ENCODE measurements at places on chromosomes 4 and X. TPM values are rescaled to one million over a fixed set of nuclear protein-coding genes. Genes with fewer than 3 reads are reported as not detected.

DNA sequence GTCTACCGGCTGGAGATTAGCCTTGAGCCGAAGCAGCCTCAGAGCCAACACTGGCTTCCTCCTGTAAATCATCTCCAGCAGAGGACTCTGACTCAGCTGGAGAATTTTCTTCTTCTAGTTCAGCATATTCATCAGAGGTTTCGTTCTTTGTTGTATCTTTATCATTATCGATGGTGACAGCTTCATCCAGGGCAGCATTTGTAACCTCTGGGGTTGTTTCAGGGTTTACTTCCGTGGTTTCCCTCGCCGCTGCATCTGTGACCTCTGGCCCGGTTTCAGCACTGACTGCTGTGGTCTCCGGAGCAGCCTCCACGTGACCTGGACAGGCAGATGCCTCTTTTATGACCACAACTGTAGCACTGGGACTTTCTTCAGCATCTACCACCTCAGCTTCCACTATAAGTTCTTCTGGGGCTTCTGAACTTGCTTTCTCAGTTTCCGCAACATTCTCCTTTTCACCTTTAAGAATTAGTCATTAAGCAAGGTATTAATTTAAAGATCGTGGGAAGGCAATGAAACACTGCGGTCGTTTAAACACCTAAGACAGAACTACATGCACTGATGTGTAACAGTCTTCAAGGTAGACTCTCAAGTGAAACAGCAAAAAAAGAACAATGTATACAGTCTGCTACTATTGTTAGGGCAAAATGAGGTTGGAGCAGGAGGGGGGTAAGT, 13.3 kb downstream of the MGARP start:
- peak; percentile 91 for DNase-seq

- no peak for DNase-seq
These were observed 22.8 kb upstream of the SEC24B start for GRCh38 chr4:109410776-109411175.

- no peak for DNase-seq
These were observed 218.5 kb downstream of the PRR32 start for GRCh38 chrX:127038065-127038464.

DNA sequence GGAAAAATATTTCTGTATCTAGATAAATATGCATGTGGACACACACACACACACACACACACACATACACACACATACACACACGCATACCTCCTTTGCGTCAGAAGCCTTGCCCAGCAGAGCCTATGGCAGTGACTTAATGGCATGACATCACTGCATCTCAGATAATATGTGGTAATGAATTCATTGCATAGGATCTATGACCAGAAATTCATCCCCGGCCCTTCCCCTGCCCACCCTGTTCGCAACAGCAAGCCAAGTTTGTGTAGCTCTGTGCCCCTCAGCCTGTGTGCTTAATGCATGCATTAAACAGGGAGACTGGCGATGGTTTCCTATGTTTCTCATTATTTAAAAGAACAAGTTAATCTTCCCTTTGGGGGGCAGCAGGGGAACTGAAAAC, 120.7 kb downstream of the NKX6-1 start:
- no peak for DNase-seq

GRCh38 chrX:120235284-120235683, 15.3 kb upstream of the ZBTB33 start:
- no peak for DNase-seq

- no peak for DNase-seq
These were observed 270.8 kb upstream of the FGF13 start for GRCh38 chrX:138982365-138982764.

DNA sequence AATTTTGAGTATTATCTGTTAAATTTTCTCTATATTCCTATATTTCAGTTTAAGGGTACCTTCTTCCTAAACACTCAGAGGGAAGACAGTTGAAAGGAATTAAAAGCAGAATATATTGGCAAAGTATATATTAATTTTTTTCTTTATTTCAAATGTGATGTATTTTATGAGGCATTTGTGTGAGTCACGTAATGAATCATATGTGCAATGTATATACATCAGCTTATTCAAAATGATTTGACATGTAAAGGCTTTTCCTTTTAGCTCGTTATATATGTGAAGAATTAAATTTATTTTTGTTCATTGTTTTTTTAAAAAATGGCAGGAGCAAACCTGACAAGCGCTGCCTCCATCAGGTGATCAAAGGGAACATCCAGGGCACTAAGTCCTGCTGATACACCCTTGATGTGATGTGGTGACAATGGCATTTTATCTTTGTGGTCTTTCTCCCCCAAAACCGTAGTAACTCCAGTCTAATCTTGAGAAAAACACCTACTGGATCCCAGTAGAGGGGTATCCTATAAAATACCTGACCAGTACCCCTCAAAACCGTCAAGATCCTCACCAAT, 8.9 kb downstream of the WWC2 start:
- no peak for DNase-seq

- no peak for DNase-seq
These were observed 38.6 kb downstream of the TSC22D3 start for GRCh38 chrX:107736781-107737531.

- no peak for DNase-seq
These were observed 19.7 kb upstream of the BTC start for GRCh38 chr4:74814052-74814451.

DNA sequence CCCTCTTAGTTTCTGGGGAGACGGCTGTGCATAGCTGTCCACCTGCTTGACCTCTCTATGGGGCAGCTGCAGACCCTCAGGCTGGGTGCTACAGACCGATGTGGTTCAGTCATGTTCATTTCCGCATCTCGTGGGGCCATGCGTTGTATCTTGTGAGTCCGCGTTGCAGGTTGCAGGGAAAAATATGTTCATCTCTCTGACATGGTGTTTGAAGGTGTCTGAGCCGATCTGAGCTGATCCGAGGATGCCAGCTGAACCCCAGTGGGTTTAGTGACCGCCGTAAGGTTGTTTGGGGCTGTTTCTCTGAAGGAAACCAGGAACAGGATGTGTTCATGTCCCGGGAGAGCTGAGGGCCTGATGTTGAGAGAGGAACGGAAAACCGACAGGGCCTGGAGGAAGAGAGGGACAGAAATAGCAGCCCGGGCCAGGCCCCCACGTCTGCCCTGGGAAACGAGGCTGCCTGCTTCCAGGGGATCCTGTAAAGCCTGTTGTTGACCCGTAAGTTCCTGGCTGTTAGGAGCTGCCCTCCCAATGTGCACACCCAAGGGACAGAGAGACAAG, 9.8 kb upstream of the P2RY8 start:
- DNase-seq, result no peak

DNA sequence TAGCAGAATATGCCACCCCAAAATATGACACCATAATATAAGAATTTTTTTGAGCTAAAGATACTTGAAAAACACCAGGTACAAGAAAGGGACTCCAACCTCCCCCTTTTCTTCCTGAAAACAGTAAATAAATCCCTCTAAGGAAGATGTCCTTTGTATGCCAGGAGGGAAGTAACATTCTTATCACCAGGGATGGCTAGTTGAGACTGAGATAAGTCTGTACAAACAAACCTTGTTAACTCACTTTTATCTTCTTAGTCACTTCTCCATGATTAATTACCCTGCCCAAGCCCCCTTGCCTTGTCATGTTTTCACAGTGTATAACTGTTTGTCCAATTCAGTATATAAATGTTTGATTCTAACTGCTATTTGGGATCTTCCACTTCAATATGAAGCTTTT, 888.0 kb downstream of the PCDH18 start:
- no peak for DNase-seq

- DNase-seq, result no peak
These were observed 44.4 kb downstream of the LRBA start for GRCh38 chr4:150970685-150971151.

GRCh38 chr4:120753854-120754253, 168.7 kb downstream of the PRDM5 start:
- no peak for DNase-seq

GRCh38 chr4:152693871-152694270, 14.1 kb upstream of the TMEM154 start:
- DNase-seq, result no peak

DNA sequence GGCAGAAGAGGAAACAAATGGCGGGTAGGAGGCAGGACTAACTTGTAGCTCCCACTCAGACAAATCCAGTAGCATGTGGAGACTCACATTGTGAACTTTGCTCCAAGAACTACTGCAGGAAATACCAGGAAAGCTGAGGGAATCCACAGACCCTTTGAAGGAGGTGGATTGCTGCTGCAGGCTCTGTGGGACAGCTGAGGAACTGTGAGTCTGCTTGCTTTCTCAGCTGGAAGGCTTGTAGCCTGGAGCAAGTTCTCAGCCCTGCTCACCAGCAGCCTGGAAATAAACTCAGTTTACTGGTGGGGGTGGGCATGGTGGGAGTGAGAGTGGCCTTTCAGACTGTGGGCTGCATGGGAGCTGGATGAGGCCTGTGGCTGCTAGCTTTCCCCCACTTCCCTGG, 16.0 kb downstream of the RTL3 start:
- DNase-seq, result no peak

DNA sequence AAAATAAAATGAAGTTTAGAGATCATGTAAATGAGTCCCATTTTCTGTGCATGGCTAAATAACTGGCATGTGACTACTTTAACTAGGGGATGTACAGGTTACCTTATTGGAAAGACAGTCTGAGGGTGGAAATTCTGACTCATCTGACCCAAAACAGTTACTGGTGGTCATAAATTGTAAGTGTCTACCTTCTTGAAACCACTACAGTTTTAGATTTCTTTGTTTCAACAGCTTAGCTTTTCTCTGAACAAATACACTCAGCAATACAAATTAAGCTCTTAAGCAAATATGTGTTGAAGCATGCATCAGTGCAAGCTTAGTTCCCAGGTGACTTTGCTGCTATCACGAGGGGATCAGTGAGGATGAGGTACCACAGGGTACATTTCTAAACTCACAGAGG, 60.7 kb upstream of the PGM2 start:
- no peak for DNase-seq

- no peak for DNase-seq
These were observed 37.8 kb downstream of the SEPTIN6 start for GRCh38 chrX:119655125-119655524.

DNA sequence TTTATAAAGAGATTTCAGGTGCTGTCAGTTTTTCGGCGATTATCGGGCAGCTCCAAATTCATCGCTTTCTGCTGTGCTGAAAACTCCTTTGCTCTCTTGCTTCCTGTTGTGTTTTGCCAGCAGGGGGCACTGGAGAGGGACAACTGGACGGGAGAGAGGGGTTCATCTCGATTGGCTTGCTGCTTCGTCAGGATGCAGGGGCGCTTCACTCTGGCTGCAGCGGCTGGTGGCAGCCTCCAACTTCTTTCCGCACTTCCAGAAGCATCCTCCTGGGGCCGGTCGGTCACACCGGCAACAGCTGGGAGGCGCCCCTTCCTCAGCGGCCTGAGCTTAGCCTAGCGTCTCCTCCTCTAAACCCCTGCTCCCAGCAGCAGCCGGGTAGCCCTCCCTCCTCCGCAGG, 29.5 kb downstream of the MSL3 start:
- peak; percentile 80 for DNase-seq

DNA sequence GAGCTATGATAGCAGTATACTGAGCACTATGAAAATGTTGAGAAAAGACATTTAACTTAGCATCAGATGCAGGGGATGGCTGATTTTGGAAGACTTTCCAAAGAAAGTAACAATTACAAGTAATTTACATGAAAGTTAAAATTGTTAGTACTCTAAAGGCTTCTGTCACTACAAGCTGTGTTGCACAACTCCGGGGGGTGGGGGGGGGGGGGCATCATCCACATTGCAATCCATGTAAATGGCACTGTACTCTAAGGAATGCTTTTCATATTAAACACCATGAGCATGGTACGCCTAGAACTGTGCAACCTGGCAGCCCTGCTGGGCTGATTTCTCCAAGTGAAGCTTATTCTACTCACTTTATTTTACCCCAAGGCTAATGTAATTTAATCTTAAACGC, 363.4 kb downstream of the TMA16 start:
- no peak for DNase-seq

Gene TGIF2LX
- not detected for total RNA-seq

Gene LIMCH1
- total RNA-seq, result not detected

Gene NAP1L2
- total RNA-seq, result 2.0 TPM

Gene GPRIN3
- total RNA-seq, result 24.0 TPM

Gene OPRPN
- not detected for total RNA-seq

Gene ITGB1BP2
- total RNA-seq, result 10.4 TPM

Gene ASB9
- not detected for total RNA-seq

Gene CDX4
- not detected for total RNA-seq

Data from natural killer cell treated with Interleukin-12 subunit alpha and Interleukin-12 subunit beta and Interleukin-15 and Interleukin-18, amount 100 ng/mL, for 72 hours (primary cell).